ENCODE measurements at places on chromosomes 12 and 14.
A peak's percentile ranks its signal among the peaks of the same experiment; 100 is the strongest.

GRCh38 chr14:103597623-103598377, 31.2 kb upstream of the KLC1 start:
- DNase-seq, result no peak

GRCh38 chr12:75476071-75476470, 4.5 kb upstream of the GLIPR1 start:
- DNase-seq, result no peak

- DNase-seq, result no peak
These were observed 66.0 kb downstream of the ANO4 start for GRCh38 chr12:100860611-100861010.

- no peak for DNase-seq
These were observed at the start of gene NPFF for GRCh38 chr12:53506881-53507602. TSS of gene NPFF (minus strand) at chr12:53507484. CDS start at chr12:53507474, 10 bp downstream.

GRCh38 chr14:80239631-80240030, 28.3 kb upstream of the DIO2 start:
- no peak for DNase-seq

GRCh38 chr12:25362646-25363045, 111.9 kb upstream of the KRAS start:
- DNase-seq, result no peak

GRCh38 chr12:47302111-47302671, 222.4 kb upstream of the AMIGO2 start:
- DNase-seq, result no peak

DNA sequence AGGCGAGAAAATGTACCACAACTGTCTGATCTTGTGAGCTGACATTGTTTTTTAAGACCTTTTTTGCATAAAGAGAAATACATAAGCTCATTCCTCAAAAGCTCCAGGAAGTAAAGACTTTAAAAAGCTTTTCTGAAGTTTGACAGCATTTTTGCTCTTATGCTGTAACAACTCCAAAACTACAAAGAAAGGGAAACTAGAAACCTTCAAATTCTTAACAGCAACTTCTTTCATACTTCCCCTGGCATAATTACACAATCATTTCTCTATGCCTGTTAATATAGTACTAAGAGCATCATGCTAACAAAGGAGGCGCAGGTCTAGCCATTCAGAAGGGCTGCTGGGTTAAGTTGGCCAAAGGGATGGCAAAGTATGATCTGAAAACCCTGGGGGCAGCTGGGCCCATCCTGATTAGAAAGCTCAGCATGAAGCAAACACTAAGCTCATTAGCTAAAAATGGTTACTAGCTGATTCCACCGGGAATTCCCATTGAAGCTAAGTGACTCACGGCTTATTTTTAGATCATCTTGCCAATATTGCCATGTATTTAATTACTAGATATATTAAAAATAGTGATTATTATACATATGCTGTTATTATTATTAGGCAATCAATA, 26.1 kb upstream of the ANP32D start:
- DNase-seq, result no peak

DNA sequence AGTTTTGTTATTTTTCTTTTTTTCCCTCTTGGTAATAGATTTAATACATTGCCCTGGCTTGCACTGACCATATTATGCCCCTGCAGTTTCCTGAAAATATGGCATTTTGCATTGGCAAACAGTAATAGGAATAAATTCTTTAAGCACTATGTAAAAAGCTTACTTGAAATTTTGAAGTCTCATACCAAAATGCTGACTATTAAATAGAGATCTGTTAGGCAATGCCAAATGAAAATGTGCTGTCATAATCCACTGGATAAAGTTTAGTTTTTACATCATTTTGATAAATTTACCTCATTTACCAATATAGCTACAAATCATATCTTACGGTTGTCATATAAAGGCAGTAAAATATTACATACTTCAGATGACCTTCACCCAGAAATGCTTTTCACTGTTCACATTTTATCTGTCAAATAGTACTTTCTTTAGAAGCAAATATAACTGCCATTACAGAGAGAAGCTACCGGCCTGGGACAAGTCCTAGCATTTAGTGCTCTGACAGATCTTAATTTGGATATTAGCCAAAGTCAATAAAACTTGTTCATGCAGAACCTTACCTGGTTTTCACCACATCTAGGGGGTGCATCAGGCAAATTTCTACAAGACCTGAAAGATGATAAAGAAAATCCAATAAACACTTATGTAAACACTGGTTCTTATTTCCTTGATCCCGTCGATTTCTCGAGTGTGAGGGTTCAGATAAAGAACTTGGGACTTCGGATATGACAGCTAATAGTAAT, 212.9 kb downstream of the PAX9 start:
- DNase-seq, result no peak

- DNase-seq, result no peak
These were observed 791 bp downstream of the TMEM233 start for GRCh38 chr12:119594399-119594730.

- DNase-seq, result peak; percentile 77
These were observed 152.6 kb downstream of the PRKCH start for GRCh38 chr14:61474015-61474414.

All from Jurkat, Clone E6-1 (cell line).